Smooth muscle cell of trachea (primary cell): ENCODE measurements at places on chromosomes 6 and 20. TPM values are rescaled to one million over a fixed set of nuclear protein-coding genes. Genes with fewer than 3 reads are reported as not detected.

Gene TXNDC5
- 538 and 552 TPM in 2 replicates for total RNA-seq

Gene CSNK2A1
- 111 and 156 TPM in 2 replicates for total RNA-seq

Gene BANF2
- total RNA-seq, result not detected in 2 replicates

Gene SDHAF4
- 6.1 and 8.6 TPM in 2 replicates for total RNA-seq

Gene KCNG1
- total RNA-seq, result 2.5 and 15.2 TPM in 2 replicates

Gene COL20A1
- under 0.01 TPM in 2 replicates for total RNA-seq

Gene LY6G6F
- not detected in 2 replicates for total RNA-seq

Gene LPA
- not detected in 2 replicates for total RNA-seq

Gene KIF6
- under 0.01 and 0.44 TPM in 2 replicates for total RNA-seq
